ENCODE measurements at places on chromosomes 1 and 21.

DNA sequence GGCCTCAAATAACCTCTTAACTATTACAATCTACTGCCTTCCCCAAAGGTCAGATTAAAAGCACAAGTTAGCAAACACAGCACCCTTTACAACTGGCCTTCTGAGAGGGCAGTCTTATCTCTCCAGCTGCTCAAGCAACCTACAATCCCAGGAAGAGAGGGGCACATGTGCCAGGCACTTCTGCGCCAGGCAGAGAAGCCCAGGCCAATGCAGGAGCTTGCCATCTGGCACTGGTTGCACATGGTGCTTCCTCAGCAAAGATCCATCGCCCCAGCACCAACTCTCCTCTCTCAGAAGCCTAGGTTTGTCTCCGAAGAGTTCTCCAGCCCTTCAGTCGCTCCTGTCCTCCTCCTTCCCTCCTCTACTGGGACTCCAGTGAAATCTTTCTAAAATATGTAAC is 2.5 kb downstream of the STK40 start:
- DNase-seq = no peak

GRCh38 chr1:228108055-228108690 is 926 bp downstream of the MRPL55 start:
- DNase-seq = no peak

- DNase-seq = no peak
Measured at GRCh38 chr1:17831597-17831996, 76.5 kb downstream of the ACTL8 start.

GRCh38 chr1:173276922-173277800 is 70.0 kb upstream of the TNFSF4 start:
- DNase-seq = no peak

DNA sequence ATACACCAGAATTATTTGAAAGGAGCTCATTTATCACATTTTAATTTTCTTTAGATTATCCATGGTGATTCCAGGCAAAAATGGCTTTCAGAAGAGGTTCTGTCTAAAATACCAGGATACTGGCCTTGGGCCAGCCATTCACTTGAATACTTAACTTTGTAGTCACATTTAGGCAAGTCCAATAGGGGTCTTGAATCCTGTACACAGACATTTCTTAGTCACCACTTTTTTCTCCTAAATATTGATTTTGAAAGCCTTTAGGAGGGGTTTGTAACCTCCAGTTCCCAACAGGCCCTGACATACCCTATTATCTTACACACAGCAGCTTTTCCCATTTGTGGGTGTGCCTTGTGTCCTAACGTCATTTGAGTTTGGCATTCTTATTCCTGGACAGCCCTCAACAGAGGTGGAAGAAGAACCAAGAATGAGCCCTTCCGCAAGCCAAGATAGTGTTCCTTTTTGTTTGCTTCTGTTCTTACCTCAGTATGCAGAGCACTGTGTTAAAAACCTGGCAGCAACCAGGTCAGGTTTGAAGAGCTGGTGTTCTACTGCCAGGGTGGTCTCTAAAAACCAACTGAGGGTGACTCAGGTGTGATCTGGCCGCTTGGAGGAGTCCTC is 19.5 kb downstream of the MAP3K7CL start:
- no peak for DNase-seq

DNA sequence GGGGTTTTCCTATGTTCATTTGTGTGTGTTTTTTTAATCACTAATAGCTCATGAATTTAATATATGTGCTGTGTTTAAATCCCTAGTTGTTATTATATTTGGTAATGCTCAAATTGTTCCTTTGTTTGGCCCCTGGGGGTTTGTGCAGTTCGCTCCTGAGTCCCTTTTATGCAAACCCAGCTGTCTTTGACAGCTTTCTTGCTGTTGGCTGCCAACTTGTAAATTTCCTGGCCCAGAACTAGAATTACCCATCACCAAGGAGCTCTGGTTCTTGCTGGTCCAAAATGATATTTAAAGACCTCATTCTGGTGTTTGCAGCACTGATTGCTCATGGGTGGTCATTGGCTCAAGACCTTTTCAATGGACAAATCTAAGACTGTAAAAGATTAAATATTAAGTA is 39.6 kb upstream of the PGBD5 start:
- no peak for DNase-seq

- DNase-seq = no peak
Measured at GRCh38 chr1:36067871-36068270, 16.0 kb upstream of the TEKT2 start.

DNA sequence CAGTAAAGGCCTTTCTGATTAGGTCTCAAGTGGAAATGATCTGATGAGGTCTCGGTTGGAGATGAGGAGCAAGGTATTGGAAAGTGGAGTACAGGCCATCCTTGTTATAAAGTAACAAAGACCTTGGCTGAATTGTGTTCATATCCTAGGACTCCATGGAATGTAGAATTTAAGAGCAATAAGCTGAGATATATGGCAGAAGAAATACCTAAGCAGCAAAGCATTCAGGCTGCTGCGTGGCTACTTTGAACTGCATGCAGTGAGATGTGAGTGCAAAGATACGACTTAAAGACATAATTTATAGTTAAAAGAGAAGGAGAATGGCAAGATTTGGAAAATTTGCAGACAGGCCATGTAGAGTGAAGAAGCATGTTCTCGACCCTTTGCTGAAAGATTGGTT is 11.2 kb upstream of the XPR1 start:
- DNase-seq = no peak

GRCh38 chr1:26717017-26717491 is 21.2 kb downstream of the ARID1A start:
- DNase-seq = no peak

- DNase-seq = no peak
Measured at GRCh38 chr1:24182061-24182460, 5.0 kb downstream of the IFNLR1 start.

DNA sequence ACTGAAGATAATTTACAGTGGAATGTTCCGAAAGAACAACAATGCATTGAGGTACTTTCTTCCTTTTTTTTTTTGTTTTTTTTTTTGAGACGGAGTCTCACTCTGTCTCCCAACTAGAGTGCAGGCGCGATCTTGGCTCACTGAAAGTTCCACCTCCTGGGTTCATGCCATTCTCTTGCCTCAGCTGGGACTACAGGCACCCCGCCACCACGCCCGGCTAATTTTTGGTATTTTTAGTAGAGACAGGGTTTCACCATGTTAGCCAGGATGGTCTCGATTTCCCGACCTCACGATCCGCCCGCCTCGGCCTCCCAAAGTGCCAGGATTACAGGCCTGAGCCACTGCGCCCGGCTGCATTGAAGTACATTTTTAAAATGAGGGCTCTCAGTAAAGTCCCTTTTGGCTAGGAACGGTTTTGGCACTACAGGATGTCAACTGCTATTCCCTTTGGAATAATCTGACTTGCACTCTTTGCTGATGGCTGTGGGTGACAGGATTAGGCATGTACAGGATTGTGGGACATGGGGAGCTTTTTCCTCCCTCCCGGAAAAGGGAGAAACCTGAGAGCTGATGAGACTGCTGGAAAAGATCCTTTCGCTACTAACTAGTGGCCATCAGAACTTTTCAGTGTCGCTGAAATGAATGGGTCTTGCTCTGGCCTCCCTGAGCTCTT is 56.9 kb upstream of the EDEM3 start:
- DNase-seq = no peak

DNA sequence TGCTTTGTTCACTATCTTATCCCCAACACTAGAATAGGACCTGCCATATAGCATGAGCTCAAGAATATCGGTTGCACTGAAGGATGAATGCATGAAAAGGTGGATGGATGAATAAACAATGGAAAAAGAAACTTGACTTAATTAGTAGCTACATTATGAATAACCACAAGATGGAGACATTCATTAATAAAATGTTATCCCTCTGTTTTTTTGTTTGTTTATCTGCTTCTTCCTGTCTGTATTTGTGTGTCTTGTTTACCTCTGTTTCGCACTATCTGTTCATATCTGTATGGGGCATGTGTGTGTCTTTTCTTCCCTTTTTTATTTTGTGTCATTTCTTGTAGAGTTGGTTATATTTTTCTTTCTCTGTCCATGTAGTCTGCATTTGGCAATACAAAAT is 1.1 kb upstream of the OR14I1 start:
- DNase-seq = no peak

DNA sequence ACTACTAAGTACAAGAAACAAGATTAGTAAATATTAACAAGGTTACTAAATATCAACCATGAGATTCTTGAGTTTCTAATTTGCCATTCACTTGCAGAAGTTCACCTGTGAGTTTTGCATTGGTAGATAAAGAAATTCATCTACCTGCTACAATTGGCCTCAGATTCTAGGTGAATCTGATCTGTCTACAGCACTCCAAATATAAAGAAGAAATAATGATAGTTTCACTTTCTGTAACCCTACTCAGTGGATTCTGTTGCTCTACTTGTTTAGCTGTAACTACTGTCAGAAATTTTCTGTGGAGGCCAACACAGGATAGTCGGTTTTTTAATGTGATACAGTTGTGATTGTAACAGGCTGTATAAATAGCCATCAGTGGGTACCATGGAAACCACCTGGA is 118.6 kb downstream of the NR5A2 start:
- no peak for DNase-seq

GRCh38 chr1:147492207-147492606 is 49.1 kb upstream of the BCL9 start:
- no peak for DNase-seq
